ENCODE measurements at places on chromosomes 11 and 22.

DNA sequence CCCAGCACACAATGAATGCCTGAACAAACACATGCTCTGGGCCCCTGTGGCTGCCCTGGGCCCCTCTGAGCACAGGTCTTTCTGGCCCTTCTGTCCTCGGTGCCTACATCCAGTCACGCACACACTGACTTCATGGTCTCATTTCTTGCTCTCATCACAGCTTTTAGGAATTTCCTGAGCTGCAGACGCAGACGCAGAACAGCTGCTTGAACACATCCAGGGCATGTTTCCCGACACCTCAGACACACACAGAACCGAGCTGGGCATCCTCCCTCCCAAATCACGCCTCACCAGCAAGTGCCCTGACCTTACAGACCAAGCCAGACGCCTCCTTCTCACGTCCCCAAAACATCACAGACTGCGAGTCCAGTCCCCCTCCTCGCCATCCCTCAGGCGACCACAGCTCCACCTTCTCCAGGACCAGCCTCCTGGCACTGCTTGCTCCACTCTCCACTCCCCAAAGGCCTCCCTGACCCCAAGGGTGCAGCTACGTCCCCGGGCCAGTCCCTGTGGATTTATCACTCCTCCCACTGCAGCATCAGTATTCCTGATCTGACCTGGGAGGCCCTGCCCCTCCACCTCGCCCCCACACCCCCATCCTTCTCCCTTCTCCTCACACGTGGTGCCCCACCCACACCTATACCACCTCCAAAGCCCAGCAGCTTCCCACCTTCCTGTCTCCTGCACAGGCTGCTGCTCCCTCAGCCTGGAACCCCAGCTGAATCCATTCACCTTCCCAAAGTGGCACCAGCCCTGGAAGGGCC is 12.9 kb downstream of the SIRT3 start:
- DNase-seq, result no peak

- DNase-seq, result no peak
Measured at GRCh38 chr11:20964985-20965384, 295.6 kb downstream of the NELL1 start.

DNA sequence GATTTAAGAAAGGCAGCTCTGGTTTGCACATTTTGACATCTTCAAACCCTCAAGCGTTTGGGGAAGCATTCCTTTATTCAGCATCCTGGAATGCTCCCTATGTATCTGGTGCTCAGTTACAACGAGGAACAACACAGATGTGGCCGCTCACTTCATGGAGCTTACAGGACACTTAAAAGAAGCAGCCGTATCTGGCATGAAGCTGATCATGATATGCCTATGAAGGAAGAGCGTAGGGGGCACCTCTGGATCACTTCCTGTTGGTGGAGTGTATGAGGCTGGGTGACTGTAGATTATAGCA is 72.3 kb upstream of the TP53I11 start:
- no peak for DNase-seq

DNA sequence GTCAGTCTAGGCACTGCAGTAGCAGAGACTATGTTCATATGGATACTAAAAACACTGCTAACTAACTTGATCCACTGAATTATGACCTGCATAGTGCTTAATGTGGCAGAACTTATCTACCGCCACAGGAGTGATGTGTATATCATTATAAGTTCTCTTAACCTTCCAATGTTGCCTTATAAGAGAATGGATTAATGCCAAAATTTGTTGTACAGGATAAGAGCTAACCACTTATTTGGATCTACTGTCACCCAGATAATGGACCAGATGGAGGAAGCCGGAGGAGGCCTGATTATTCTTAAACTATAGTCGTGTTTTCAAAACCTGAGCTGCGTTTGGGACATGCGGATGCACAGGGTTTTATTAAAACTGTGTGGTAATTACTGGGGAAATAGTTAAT is 1.9 kb upstream of the OR51B4 start:
- peak; percentile 25 for DNase-seq

Data from OCI-M1 (cell line).